ENCODE measurements at places on chromosomes 2 and 18.

GRCh38 chr2:7203056-7203467 is 285.9 kb downstream of the RNF144A start:
- peak; percentile 45 for DNase-seq

DNA sequence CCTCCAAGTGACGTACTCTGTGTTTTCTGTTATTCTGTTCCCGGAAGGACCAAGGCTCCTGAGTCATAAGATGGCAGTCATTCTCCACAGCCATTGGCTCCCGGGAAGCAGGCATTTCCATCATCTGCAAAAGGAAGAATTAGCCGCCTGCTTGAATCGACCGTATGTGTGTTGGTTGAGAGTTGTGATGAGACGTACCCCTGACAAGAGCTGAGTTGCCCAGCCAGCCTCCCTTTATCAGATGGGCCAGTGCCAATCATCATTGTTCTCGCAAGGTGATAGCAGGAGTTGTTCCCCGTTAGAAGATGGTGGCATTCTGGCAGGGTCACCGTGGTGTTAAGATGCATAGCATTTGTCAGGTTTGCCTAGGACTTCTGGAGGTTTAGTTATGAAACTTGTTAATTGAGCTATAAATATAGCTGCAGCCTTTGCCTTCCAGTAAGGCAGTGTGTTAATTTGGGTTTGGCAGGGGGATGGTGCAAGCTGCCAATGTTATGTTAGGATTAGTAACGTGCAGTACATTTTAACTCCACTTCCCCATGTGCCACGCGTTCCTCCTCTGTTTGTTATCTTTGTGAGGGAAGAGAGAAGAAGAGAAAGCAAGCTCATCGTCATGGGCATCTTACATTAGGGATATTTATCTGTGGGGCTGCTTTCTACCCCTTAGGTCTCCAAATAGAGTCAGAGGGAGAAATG is 652.7 kb upstream of the FANCL start:
- no peak for DNase-seq

DNA sequence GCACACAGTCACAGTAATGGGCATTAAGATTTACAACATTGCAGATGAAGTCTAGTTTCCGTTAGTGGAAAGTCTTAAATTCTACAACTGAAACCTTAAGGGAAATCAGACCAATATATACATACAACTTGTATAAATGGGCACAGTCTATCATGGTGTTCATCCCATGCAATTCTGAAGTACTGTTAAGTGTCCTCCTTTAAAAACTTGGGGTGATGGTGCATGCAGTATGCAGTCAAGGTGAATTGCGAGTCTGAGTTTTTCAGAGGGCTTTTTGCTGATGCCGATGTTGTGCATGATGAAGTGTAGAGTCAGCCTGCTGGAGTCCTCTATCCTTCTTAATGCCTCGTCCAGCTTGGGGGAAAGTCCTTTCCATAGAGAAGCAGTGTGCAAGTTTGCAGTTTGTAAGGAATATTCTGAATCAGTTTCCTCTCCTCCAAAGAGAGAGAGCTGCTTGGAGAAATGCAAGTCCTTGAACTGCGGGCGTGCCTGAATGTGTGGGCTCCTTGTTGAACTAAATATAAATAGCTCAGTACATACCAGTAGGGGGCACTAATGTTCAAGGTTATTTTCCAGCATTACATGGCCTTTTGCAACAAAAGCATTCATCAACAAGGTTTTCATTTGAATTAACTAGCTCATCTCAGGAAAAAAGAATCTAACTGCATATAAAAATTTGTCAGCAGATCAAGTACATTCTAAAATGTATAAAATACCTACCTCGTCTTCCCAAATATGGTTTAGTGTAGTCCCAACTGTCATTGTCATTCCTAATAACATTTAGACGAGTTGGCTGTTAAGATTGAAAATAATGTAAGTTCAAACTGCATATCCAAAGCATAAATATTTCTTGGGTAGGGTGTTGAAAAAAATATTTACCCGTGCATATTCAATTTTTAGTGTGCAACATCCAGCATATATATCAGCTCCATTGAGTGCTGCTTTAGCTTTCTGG is 21.3 kb downstream of the HNRNPLL start:
- DNase-seq = peak; percentile 26

DNA sequence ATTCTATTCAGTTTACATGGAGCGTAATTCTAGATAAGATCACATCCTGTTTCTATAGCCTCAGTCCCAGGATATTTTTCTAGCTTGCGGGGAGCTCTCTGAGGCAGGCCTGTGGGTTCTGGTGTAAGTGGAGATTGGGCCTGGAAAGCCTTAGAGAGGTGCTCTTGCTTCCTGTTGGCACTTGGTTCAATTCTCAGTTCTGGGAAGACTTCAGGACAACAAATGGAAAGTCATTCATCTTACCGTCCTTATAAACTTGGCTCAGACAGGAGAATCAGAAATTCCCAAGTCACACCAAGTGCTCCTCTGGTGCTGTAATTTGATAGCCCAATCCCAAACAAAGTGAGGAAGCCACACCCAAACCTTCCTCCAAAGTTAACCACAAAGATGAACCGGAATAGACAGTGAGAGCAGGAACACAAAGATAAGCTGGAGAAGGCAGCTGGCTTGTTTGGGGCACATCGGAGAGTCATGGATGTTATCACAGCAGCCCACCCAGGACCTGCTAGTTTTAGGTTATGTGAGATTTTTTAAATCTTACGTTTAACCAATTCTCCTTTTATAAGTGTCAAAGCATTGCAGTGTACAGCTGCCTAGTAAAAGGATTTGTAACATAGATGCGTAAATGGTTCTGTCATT is 144.3 kb upstream of the MAP3K20 start:
- no peak for DNase-seq
